Suppressor macrophage treated with lipopolysaccharide for 4 hours (primary cell): ENCODE measurements at places on chromosomes 16 and 17.

- no peak for DNase-seq
These were observed 62.4 kb downstream of the CCDC182 start for GRCh38 chr17:57682701-57683100.

GRCh38 chr17:10775058-10775457, 28.8 kb downstream of the TMEM238L start:
- no peak for DNase-seq

- no peak for DNase-seq
These were observed 8.2 kb downstream of the CD300LF start for GRCh38 chr17:74704544-74704943.

DNA sequence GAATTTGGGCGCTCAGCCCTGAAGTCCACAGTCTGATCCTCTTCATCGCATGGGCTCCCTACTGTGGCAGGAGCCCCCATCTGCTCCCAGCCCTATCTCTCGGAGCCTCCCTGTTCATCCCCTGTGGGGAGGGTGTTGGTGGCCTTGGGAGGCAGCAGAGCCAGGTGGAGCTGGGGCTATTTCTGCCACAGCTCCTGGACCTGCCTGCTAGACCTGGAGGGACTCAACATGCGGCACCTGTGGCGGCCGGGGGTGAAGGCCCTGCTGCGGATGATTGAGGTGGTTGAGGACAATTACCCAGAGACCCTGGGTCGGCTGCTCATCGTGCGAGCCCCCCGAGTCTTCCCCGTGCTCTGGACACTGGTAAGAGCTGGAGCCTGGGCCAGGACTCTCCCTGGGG, 30.5 kb downstream of the NAGPA start:
- DNase-seq, result no peak

- DNase-seq, result no peak
These were observed 31.4 kb downstream of the ASGR1 start for GRCh38 chr17:7147772-7148171.

DNA sequence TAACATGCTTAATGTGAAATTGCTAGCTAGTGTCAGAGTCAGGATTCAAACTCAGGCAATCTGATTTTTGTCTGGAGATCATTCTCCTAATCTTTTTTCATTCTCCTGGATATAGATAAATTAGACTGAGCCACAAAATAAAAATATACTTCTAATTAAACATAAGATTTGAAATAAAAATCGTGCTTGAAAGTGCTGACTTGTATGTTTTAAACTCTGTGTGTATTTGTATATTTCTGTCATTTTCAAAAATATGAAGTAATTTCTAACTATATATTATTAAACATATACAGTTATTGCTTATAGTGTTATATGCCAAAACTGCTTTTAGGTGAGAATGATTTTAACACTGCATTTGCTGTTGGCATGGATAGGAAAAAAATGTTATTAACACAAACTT, 239.4 kb downstream of the KCNJ2 start:
- DNase-seq, result no peak

DNA sequence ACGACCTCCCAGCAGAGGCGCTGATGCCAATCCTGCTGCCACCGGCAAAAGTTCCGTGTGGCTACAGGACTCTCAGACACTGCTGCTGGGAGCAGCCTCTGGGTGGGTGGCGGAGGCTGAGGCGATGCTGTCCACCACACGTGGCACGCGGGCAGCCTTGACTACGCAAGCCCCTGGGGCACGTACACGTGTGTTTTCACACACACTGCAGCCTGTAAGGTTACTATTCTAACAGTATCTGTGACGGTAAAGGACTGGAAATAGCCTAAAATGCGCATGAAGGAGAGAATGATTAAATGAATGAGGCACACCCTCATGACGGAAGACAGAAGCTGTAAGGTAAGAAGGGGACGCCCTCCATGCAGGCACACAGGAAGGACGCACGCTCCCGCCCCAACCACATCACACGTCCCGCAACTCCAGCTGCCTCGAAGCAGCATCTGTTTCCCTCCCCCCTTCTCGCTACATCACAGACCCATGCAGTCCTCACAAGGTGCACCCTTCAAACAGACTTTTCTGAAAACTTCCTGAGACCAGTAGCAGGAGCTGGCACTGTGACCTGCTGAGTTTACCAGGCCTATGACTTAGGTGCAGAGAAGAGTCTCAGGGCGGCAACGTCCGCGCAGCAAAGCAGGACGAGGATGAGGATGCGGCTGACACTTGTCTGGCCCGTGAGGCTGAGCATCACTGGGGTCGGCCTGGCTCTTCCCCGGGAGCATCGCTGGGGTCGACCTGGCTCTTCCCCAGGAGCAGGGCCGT, 28.7 kb upstream of the FASN start:
- no peak for DNase-seq

GRCh38 chr17:20242271-20242670, 225.1 kb downstream of the LGALS9B start:
- DNase-seq, result no peak

DNA sequence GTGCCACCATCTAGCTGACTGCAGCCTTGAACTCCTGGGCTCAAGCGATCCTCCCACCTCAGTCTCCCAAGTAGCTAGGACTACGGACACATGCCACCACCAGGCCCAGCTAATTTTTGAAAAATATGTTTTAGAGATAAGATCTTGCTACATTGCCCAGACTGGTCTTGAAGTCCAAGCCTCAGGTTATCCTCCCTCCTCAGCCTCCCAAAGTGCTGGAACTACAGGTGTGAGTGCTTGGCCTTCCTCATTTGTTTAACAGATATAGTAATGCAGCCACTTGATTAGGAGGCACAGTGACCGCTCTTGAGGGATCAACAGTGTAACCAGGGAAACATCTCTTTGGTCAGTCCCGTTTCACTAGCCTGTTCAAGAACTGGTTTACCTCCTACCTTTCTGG, 35.1 kb downstream of the HLF start:
- DNase-seq, result no peak

GRCh38 chr17:54891176-54891821, 9.4 kb upstream of the TOM1L1 start:
- peak; percentile 37 for DNase-seq

GRCh38 chr17:2124391-2124790, 69.5 kb downstream of the HIC1 start:
- no peak for DNase-seq

DNA sequence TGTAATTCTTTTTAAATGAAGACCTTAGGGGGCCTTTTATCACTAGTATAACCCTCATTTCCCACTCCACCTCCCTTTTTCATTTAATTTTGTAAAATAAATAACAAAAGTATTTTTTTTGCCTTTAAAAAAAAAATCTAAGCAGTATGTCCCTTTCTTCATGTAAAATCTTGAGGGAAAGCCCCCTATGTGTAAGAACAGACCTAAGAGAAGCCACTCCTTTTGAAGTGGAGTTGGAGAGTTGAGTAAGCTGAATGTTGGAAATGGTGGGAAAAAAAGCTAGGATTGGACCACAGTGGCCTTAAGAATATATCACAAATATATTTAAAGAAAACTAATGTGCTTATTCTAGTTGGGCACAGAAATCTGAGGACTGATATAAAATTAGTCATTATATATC, 44.5 kb upstream of the INTS2 start:
- no peak for DNase-seq

- DNase-seq, result no peak
These were observed 4.4 kb downstream of the PDIA2 start for GRCh38 chr16:287298-287811.

DNA sequence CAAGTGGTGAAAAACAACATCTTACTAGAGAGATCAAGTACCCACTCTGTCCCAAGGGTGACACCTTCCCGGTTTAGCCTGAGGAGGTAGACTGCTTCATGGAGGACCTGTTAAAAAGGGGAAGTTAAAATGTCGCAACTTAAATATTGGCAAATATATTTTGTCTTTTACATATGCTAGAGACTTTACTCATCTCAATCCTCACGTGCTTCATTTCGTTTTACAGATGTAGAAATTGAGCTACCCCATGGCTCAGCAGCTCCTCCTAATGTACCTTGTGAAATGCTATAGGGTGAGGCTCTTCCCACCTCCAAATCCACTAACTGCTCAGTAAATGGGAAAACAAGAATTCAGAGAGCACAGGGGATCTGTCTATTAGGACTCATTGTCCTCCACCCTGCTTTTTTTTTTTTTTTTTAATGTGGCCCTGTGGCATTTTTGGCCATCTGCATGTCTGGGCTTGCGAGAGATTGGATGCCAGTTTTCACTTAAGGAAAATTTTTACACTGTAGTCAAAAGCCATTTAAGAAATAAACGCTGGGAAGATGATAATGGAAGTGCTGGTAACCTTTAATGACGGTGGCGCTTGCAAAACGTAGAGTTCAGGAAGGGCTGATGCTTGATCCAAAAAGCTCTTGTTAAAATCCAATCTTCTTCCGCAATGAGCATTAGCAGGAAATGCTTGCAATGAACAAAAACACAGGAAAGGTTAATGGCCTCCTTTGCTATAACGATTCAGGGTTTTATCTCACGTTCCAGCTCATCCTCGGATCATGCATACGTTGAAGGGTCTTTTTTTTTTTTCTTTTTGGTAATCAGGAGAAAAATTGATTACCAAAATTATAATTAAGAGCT, 39.8 kb downstream of the HSBP1 start:
- peak; percentile 83 for DNase-seq

- DNase-seq, result no peak
These were observed 81.5 kb downstream of the AMFR start for GRCh38 chr16:56343661-56344517.

DNA sequence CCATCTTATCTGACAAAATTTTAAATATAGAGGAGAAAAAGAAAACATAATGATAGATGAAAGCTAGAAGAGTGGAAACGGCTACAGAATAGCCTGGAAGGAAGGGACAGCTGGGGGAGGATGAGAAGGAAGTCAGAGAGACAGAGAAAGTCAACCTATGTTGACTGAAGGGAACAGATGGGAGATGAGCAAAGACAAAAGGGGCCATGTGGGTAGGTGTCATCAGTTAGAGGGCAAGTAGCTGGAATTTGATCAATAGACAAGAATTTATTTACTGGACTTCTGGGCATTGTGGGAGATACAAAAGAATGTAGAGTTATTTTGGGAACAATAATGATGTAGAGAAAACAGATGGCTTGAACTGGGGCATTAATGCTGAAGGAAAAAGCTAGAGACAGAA, 194.4 kb downstream of the ANKFN1 start:
- no peak for DNase-seq

GRCh38 chr17:64095144-64095882, 34.6 kb downstream of the ERN1 start:
- no peak for DNase-seq

- DNase-seq, result peak; percentile 85
These were observed 2.5 kb upstream of the AKAP10 start for GRCh38 chr17:19979917-19980770.

DNA sequence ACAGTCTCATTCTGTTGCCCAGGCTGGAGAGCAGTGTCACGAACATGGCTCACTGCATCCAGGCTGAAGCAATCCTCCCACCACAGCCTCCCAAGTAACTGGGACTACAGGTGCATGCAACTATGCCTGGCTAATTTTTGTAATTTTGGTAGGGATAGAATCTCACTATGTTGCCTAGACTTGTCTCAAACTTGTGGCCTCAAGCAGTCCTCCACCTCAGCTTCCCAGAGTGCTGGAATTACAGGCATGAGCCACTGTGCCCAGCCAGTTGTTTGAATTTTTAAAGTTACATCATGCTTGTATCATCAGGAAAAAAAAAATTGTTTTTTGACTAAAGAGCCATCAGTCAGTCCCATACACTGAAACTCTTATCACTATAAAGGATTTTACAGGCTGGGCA, 17.1 kb upstream of the VPS4A start:
- DNase-seq, result no peak

- no peak for DNase-seq
These were observed 2.6 kb downstream of the APRT start for GRCh38 chr16:88809068-88809675.

DNA sequence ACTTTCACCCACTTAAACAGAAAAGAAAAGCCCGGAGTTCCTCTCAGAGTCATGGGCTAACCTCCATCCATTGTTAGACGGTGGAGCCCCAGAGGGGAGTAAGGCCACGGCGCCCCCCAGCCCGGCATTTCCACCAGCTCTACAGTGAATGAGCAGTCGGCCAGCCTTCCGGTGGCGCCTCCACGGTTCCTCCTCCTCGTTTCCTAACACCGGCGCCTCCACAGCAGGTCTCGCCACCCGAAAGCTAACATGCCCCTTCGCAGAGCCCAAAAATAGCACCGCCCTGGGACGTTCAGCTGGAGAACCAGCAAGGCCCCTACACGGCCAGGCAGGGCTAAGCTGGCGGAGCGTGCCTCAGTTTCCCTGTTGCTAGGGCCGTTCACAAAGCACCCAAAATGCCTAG, 858 bp downstream of the MMD start:
- no peak for DNase-seq

DNA sequence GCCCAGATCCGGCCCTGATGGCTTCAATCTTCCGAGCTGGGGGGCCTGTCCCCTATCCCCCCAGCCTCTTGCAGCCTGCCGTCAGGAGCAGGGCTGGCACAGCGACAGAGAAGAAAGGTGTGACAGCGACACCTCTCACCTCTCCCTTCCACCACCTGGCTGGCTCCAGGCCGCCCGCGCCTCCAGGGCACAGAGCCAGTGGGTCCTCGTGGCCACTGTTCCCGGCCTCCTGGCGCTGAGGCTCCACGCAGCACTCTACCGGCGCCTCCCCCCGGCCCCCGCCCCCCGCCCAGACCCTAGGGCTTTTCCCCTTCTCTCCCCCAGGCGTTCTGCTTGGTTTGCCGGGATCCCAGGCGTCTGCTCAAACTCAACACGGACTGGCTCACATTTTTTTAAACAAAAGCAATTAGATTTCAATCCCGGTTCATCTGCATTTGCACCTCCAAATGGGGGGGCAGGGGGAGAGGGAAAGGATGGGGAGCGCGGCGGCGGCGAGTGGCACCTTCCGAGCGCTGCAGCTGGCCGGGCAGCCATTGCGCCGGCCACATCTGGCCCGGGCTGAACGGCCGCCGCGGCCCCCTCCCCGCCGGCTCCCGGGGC, 12.8 kb upstream of the CBX8 start:
- no peak for DNase-seq

DNA sequence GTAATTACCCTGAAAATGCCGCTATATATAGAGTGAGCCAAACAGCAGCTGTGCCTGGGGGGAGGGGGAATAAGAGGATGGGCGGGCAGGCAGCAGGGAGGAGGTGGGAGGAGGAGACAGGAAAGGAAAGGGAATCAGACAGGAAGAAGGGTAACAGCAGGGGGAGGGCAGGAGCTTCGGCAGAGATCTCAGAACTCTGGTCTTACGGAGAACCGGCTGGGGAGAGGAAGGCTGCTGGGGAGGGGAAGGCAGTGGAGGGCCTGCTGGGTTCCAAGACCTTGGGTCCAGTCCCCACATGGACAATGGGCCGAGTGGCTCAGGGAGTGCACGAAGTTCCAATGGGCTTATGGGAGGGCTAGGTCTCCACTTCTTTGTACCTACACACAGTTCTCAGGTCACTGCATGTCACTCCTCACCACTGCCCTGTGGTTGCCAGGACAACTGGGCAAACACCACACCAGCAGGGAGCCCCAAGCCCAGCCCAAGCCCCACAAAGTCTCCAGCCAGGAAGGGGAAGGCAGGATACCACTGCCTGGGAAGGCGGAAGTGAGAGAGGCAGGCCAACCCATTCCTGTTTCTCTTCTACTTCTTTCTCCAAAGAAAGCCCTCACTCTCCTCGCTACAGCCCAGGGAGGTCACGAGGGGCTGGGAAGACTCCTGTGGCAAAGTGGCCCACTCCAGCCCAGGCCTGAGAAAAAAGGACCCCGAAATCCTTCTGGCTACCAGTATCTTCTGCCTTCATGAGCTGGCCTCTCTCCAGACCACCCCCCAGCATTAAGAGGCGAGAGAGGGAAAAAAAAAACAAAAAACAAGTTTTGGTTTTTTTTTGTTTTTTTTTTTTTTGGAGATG, 25.3 kb downstream of the G6PC3 start:
- peak; percentile 77 for DNase-seq

- DNase-seq, result no peak
These were observed 386.4 kb upstream of the TNRC6C start for GRCh38 chr17:77572065-77572601.

GRCh38 chr16:73172973-73173709, 125.2 kb upstream of the ZFHX3 start:
- no peak for DNase-seq
